ENCODE measurements at places on chromosomes 3 and 15.

GRCh38 chr15:101003081-101003480 lies 83.9 kb downstream of the LRRK1 start:
- DNase-seq = no peak

DNA sequence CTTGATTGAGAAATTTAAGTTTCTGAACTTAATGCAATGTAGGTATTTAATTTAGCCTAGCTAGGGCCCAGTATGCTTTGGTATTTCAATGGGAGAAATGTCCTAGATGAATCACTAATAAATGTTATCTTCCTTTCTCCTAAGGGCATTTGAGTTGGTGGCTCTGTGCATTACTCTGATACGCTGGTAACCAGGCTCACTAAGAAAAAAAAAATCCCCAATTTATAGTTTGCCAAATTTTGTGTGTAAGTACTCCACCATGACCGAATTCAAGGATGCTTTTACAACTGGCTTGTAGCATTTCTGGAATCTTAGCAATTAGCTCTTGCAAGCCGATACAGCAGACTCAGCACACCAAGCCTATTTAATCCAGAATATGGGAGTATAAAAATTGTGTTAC lies 94.6 kb upstream of the LPP start:
- no peak for DNase-seq

DNA sequence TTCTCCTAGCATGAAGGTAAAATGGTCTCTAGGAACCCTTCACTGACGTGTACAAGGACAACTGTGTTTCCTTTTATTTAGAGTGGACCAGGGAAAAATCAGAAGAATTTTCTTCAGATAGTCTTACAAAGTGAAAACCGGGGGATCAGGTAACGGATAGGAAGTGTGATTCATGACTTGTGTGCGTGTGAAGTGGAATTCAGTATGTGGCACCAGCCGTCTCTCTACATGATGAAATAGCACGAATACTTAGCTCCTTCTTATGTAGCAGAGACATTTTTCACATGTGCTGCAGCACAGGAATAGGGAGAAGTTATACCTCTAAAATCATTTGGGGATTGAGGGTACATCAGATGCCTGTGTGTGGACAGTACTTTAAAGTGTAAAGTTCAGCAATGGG lies 159.2 kb downstream of the MEX3B start:
- DNase-seq = no peak

DNA sequence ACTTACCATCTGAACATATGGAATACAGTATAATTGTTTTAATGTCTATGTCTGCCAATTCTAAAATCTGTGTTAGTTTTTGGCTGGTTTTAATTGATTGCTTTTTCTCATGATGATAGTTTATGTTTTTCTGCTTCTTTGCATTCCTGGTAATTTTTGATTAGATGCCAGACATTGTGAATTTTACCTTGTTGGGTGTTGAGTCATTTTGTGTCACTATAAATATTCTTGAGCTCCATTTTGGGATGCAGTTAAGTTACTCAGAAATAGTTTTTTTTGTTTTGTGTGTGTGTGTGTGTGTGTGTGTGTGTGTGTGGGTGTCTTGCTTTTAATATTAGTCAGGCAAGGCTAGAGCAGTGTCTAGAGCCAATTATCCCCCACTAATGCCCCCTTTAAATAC lies 818.8 kb upstream of the NR2F2 start:
- DNase-seq = no peak

- no peak for DNase-seq
Observed at GRCh38 chr3:153070511-153070868, 91.5 kb upstream of the RAP2B start.

GRCh38 chr3:97579365-97579764 lies 185.2 kb upstream of the ARL6 start:
- no peak for DNase-seq

GRCh38 chr3:32420126-32421038 lies 28.7 kb downstream of the CMTM7 start:
- DNase-seq = peak; percentile 70

DNA sequence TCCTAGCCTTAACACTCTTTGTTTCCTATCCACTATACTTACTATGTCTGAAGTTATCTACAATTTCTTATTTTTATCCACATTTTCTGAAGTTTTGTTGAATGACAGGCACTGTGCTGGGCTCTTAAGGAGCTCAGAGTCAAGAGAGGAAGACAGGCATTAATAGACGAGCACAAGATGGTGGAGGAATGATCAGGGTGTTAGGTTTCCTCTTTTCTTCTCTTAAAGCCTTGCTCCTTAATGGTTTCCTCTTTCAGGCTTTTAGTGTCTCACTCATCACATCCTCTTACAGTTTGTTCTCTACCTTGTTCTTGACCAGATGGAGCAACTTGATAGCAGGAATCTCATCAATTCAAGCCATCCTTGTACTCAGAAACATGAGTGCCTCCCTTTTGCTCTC lies 52.9 kb upstream of the BCL6 start:
- no peak for DNase-seq

GRCh38 chr15:71366926-71367325 lies 251.7 kb downstream of the THSD4 start:
- DNase-seq = no peak

- DNase-seq = no peak
Observed at GRCh38 chr3:5349343-5349742, 161.8 kb downstream of the EDEM1 start.

DNA sequence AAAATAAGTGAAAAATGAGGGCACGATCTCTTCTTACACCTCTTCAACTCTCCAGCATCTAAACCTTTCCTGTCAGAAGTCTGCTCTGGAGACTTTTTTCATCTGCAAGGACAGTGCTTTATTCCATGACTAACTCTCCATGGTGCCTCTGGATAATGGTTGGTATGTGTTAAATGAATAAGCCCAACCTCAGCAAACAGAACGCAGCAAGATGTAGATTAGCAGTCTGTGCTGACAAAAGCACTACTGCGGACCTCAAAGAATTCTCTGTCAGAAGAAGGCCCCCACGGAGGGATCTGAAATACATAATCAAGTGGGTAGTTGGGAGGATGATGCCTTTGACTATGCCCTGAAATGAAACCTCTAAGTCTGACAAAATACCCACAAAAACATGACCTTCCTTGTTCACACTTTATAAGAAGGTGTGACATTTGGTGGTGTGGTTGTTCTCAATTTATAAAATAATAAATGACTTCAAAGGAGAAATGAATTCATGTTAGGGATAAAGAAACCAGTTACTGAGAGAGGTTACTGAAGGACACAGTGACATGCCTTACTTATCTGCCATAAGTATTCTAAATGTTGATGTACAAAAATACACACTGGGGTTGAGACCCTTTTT lies 43.2 kb upstream of the ADCY5 start:
- DNase-seq = no peak

- no peak for DNase-seq
Observed at GRCh38 chr15:83449937-83450506, 2.9 kb downstream of the SH3GL3 start.

- DNase-seq = no peak
Observed at GRCh38 chr3:185646382-185647133, 60.5 kb downstream of the SENP2 start.

- no peak for DNase-seq
Observed at GRCh38 chr3:64922213-64922612, 234.4 kb upstream of the ADAMTS9 start.

GRCh38 chr3:24128199-24129005 lies 183.3 kb downstream of the NR1D2 start:
- no peak for DNase-seq

GRCh38 chr3:27578032-27578431 lies 93.8 kb upstream of the SLC4A7 start:
- no peak for DNase-seq

DNA sequence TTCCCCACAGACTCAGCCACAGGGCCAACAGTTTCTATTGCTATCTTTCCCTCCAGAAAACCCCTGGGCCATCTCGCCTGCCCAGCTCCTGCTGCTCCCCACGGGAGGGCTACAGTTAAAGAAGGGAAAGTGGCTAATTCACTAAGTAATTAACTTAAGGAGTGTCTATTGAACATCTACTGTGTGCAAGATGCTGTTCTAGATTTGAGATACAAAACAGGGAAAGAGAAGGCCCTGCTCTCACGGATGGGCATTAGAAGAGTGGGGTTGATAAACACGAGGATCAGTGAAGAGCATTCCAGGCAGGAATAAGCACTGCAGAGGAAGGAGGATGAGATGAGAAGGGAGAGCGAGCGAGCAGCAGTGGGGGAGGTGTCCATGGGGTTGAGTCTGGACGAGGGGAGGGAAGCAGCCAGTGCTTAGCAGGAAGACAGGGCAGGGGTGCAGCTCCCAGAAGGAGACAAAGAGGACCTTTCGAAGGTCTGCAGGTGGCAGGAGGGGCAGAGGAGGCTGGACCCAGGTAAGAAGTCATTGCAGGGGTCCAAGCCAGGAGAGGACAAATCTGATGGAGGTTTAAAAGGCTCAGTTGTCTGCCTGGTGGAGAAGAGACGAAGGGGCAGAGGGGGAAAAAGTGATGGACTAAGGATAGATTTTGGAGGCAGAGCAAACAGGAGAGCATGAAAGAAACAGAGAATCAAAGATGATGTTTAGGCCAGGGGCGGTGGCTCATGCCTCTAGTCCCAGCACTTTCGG lies 64.7 kb downstream of the KLF15 start:
- DNase-seq = no peak

DNA sequence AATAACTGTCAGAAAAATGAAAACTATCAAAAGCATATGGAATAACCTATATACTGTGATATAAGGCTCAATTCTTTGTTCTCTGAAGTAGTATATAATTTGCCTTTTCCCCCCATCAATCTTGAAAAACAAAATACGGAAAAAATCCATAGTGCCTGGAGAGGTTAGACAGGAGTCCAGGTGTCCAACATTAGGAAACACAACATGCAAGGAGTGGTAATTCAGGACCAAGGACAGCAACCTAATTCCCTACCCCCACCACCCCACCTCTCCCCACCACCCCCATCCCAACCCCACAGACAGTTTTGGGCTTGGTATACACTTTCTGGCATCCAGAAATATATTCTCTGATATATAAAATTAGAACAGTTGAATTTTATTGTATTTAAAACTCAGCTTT lies 55.1 kb upstream of the SLC25A26 start:
- no peak for DNase-seq

DNA sequence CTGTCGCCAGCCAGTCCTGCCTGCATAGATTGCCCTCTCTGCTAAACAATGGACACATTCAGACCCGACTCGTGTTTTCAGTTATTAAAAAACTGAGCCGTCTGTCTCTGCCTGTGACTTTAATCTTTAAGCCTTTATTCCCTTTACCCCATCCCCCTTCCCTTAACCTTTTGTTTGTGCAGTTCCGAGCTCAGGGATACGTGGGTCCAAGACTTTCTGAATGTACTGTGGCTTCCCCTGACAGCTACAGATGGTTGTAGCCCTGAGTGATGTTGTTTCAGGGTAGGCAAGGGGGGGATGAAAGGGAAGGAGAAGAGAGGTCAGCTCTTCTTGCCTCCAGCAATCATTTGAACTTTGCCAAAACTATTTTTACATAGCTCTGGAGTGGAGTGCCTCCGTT lies 44.6 kb downstream of the EEFSEC start:
- no peak for DNase-seq

DNA sequence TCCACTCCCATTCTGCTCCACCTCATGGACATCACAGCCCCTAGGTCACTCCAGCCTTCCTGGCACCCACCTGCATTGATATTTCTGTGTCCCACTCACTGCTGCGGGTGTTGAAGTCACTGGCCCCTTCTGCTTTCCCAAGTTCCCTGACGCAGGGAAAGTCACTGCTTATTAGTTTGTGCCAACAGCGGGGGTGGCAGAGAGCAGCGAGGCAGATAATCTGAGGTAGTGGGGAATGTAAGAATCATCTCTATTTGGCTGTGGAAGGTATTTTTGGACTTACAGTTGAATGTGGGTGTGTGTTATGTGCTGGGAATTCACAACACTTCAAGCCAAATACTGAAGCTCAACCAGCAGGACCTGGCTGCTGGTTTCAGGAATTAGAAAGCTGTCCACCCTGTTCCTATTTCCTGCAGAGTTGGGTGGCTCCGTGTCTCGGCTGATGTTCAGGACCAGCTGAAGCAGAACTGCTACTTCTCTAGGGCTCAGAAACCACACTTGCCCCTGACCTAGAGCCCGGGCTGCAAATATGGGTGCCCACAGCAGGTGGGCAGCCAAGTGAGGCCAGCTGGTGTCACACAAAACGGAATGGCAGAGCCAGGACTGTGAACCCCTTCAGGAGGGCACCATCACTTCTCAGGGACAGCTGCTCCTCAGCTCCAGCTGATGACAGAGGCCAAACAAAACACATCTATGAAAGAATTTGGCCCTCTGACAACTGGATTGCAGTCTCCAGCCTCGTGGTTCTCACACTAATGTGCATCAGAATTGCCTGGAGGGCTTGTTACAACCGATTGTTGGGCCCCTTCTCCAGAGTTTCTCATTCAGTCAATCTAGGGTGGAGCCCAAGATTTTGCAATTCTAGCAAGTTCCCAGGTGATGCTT lies 57.7 kb downstream of the SEMA5B start:
- DNase-seq = no peak

DNA sequence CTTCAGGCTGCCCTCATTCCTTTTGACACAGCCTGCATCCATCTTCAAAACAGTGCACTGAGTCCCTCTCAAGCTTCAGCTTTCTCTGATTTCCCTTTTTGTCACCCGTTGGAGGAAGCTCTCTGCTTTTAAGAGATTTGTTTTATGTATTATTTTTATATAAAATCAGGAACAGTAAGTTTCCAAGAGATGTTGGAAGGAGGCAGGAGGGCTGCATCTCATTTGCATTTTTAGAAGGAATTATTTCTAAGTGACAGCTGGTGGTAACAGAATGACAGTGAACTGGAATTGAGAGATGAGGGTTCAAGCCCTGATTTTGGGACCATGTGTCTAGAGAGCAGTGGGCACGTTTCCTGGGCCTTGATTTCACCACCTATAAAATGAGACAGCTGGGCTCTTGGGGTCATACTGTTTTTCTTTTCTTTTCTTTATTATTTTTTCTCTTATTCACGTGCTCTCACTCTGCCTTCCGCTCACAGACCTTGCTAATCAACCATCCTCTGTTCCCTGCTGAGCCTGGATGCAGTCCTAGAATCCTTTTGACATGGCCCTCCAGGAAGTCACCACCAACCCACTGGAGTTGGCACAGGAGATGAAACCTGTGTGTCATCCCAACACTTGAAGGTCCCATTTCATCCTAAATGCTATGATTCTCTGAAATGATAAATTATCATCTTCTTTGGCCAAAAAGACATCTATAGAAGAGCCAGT lies 148.6 kb downstream of the CACNA2D3 start:
- no peak for DNase-seq

- DNase-seq = no peak
Observed at GRCh38 chr3:113600418-113601182, 68.2 kb downstream of the SIDT1 start.

DNA sequence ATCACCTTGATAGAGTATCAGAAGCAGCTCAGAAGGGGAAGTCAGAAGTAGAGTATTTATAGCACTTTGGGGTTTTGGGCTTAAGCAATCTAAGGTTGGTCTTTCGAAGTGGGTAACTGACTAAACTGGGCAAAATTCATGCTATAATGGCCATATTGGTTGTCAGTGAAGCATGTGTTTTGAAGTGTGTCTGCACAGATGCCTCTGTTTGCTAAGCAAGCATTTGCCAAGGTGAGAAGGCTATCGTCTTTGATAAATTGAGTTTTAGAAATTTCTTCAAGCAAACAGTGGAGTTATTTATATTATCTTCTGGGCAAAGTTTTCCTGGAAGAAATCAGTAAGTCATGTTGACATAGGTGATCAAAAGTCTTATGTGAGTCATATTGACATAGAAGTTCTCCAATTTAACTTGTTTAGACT lies 412.8 kb upstream of the TGFBR2 start:
- DNase-seq = no peak

- DNase-seq = no peak
Observed at GRCh38 chr3:131503320-131503635, 507 bp upstream of the MRPL3 start.

Measured in activated T-cell treated with anti-CD3 and anti-CD28 coated beads, Interleukin-2, amount 50 U/mL, for 72 hours (primary cell).